ENCODE measurements at places on chromosomes 2 and 18.

GRCh38 chr2:56801214-56801613 is 617.4 kb downstream of the CCDC85A start:
- DNase-seq = no peak

- DNase-seq = no peak
Measured at GRCh38 chr2:41905597-41906337, 142.1 kb upstream of the PKDCC start.

GRCh38 chr2:21379140-21379539 is 255.4 kb downstream of the TDRD15 start:
- no peak for DNase-seq

- no peak for DNase-seq
Measured at GRCh38 chr18:49514577-49514976, 27.5 kb upstream of the C18orf32 start.

- DNase-seq = no peak
Measured at GRCh38 chr18:33923980-33924379, 300.7 kb downstream of the NOL4 start.

DNA sequence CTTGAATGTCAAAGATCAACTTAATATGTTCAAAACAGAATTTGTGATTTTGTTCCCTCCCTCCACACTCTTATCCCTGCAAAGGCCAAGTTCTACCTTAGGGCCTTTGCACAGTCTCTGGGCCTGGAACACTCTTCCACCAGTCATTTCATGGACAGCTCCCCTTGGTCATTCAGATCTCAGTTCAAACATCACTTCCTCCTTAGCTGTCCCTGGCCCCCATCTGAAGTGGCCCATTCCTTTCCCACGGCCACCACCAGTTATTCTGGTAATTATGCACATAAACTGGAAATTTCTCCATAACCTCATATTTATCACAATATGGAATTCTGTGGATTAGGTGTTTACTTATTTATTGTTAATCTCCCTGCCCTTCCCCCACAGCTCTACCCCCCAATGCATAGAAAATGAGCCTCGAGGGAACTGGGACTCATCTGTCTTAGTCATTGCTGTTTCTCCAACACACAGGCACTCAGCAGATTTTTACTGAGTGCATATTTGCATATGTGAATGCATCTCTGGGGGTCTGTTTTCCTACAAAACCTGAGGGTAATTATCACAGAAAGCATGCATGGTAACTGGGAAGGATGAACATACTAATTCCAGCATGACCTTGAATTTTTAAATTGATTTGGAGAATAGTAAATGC is 35.5 kb upstream of the SPTBN1 start:
- DNase-seq = no peak

GRCh38 chr2:108349571-108349928 is 28.2 kb upstream of the SULT1C4 start:
- DNase-seq = no peak

DNA sequence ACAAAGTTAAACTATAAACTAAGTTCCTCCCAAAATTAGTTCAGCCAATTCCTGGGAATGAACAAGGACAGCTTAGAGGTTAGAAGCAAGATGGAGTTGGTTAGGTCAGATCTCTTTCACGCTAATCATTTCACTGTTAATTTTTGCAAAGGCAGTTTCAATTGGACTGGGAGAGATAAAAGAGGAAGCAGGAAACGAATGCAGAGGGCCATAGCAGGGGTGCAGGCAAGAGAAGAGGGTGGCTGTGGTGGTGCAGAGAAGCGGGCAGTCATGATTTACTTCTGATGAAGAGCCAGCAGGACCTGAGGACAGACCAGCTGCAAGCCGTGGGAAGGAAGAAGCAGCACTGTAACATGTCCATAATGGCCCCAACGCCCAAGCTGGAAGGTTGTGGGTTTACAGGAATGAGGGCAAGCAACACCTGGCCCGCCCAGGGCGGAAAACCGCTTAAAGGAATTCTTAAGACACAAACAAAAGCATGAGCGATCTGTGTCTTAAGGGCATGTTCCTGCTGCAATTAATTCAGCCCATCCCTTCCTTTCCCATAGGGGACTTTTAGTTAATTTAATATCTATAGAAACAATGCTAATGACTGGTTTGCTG is 4.1 kb upstream of the RMP24 start:
- DNase-seq = no peak

Data from central memory CD4-positive, alpha-beta T cell (primary cell).